Sigmoid colon (tissue), 7 donors: ENCODE measurements at places on chromosomes 2 and 18. TPM values are rescaled to one million over a fixed set of nuclear protein-coding genes. Genes with fewer than 3 reads are reported as not detected.
A peak's percentile ranks its signal among the peaks of the same experiment; 100 is the strongest.

The DPP10 gene
- 0.67 TPM for polyA plus RNA-seq

DNA sequence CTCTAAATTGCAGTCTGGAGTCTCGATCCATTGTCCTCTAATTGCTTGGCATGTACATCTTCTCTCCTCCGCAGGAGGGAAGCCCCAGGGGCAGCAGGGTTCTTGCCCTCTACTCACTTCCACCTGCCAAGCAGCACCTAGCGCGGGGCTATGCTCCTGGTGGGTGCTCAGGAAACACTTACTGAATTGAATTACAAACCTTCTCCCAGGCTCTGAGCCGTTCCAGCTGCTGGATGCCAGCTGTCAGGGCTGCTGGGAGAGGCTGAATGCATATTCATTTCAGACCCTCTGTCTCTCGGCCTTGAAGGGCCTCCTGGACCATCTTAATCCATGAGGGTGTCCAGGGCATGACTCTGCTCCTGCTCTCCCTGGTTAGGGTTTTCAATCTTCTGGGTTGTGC lies 94.0 kb downstream of the CELF4 start:
- no peak overlapping the region for H3K27ac ChIP-seq
- H3K36me3 ChIP-seq, result no peaks in the 10 kb centered on the region
- no peak for DNase-seq

GRCh38 chr18:44533071-44533470 lies 147.6 kb upstream of the SETBP1 start:
- no peak overlapping the region for H3K4me3 ChIP-seq
- no peaks in the 10 kb centered on the region for H3K27me3 ChIP-seq
- DNase-seq, result no peak
- H3K36me3 ChIP-seq, result no peaks in the 10 kb centered on the region
- H3K27ac ChIP-seq, result no peak overlapping the region

- no peaks in the 10 kb centered on the region for H3K27me3 ChIP-seq
- DNase-seq, result peak; percentile 81
- H3K4me1 ChIP-seq, result peaks cover 31% of the 10 kb centered on the region
- H3K4me3 ChIP-seq, result no peak overlapping the region
- H3K27ac ChIP-seq, result peak overlapping the region; percentile 70
Measured at GRCh38 chr2:231640641-231641111, 48.0 kb downstream of the TEX44 start.

DNA sequence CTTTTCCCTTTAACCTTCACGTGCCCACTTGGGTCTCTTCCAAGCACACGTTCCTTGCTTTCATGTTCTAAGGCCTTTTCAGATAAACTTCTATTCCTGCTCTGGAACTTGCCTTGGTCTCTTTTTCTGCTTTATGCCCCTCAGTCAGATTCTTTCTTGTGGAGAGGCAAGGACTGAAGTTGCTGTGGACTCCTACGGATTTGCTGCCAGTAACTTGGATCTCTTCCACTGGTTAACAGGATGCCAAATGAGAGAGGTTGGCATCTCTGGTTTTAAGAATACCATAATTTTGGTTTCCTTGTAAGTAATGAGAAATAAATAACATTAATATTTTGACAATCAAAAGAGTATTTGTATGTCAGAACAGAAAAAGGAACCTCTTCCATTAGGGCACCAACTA lies 33.0 kb downstream of the COMMD1 start:
- no peaks in the 10 kb centered on the region for H3K4me1 ChIP-seq
- H3K4me3 ChIP-seq, result no peak overlapping the region
- H3K36me3 ChIP-seq, result peaks cover 11% of the 10 kb centered on the region
- no peak overlapping the region for H3K27ac ChIP-seq
